H9 (cell line): ENCODE measurements at places on chromosomes 4 and X. TPM values are rescaled to one million over a fixed set of nuclear protein-coding genes. Genes with fewer than 3 reads are reported as not detected.

DNA sequence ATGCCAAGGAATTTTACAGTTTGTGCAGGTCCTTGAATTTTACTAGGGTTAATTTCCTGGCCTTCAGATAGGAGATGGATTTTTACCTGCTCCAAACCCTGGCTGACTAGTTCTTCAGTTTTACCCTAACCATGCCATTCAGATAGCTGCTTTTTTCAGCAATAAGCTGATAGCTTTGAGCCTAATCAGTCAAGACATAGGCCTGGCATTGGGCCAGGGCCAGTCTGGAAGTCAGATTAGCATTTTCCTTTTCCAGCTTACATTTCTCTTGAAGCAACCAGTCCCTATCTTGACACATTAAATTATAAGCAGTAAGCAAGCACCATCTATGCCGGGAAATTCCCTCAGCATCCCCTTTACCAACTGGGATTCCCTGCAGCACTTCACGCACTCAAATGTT lies 177.1 kb downstream of the ADGRA3 start:
- no peak for DNase-seq

DNA sequence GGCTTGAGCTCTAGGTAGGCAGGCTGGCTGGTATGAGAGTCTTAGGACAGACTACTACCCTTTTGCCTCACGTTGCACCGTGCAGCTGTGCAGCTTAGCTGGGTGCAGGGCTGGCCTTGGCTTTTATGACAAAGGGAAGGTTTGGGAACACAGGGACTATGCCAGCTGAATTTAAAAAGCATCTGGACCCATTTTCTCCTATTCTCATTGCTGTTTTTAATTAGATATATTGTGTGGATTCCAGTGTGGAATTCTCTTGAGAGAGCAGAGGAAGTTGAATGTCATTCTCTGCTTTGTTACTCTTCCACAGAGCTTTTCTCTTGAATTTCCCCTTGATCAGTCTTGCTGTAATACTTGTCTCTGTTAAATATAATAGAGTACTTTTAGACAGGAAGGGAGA lies 192.7 kb downstream of the ZNF330 start:
- DNase-seq = no peak

GRCh38 chrX:7147413-7147977 lies at the start of gene STS:
STS (plus strand) TSS chrX:7147712; CDS start chrX:7253200, 105,488 bp downstream.
- DNase-seq = peak; percentile 34

DNA sequence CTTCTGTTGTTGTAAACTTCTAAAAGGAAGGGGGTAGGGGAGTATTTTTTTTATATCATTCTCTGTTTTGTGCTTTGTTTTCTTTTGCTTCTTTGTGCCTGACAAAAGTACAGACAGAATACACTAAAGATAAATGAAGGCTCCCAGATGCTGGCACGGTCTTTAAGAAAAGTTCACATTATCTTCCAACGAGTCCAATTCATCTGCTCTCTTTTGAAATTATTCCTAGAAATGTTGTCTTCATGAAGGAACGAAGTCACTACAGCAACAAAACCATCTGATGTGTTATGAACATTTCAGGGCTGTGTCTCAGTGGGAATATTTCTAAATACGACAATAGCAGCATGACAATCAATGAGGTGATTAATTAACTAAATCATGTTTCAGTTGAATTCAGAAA lies 813.8 kb upstream of the HTR2C start:
- DNase-seq = no peak

DNA sequence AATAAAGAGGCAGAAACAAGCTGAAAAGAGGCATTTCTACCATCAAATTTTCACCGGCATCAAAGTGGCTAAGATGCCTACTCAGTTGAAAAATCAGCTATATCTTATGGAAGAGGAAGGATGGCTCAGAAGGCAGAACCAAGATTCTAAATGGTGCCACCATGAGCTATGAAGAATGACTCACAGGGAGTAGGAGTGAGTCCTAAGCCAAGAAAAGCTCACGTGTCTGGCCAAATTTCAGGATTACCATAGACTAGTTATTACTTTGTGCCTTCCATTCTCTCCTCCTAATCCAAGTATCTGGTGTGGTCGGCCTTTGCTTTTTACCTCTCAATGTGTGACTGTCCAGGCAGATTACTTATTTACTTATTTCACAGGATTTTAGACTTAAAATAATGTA lies 54.8 kb downstream of the BMP3 start:
- DNase-seq = no peak

DNA sequence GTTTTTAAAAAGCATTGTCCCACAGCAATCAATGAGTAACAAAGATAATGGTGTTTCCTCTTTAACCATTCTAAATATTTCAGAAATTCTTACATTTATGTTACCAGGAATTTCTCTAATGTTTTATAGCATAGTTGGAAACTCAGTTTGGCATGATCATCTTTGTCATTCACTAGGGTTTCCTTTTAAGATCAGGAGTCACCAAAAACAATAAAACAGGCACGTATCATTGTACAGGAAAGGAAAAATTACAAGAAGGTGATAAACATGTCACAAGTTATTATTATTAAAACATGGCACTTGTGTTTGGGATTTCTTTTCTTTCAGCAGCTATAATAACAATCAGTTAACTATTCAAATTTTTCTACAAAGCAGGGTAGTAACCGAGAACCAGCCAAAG lies 84.0 kb downstream of the SLC10A7 start:
- no peak for DNase-seq

DNA sequence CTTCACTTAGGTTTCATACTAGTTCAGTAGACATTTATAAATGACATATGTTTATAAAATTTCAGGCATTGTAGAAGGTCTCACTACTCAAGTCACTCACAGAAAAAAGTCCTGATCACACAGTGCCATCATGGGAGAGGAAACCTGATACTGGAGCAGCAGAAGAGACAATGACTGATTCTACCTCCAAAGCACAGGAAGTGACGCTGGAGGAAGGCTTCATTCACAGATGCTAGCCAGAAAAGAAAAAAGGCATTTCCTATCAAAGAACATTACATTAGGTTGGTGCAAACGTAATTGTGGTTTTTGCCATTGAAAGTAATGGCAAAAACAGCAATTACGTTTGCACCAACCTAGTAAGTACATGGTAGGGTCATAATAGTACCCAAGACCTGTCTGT lies 79.5 kb downstream of the RASGEF1B start:
- no peak for DNase-seq

GRCh38 chr4:41408859-41409593 lies 128.9 kb upstream of the LIMCH1 start:
- DNase-seq = no peak

GRCh38 chr4:18937746-18938145 lies 916.2 kb upstream of the LCORL start:
- no peak for DNase-seq

GRCh38 chrX:40852586-40852985 lies 117.2 kb upstream of the MED14 start:
- peak; percentile 48 for DNase-seq

Gene PLK4
- total RNA-seq = 36.4 and 40.2 TPM in 2 replicates

Gene CT47B1
- total RNA-seq = not detected in 2 replicates

Gene ADAM29
- not detected in 2 replicates for total RNA-seq

Gene IGSF1
- 11.9 and 12.5 TPM in 2 replicates for total RNA-seq

Gene F9
- total RNA-seq = not detected in 2 replicates

Gene SATL1
- 0.18 and 0.31 TPM in 2 replicates for total RNA-seq

Gene PHEX
- 0.11 and 0.15 TPM in 2 replicates for total RNA-seq
